Muscle of back (tissue), 13 donors: ENCODE measurements at places on chromosomes 1 and 21.

- no peak for DNase-seq
Measured at GRCh38 chr21:41827951-41828883, 50.9 kb downstream of the PRDM15 start.

DNA sequence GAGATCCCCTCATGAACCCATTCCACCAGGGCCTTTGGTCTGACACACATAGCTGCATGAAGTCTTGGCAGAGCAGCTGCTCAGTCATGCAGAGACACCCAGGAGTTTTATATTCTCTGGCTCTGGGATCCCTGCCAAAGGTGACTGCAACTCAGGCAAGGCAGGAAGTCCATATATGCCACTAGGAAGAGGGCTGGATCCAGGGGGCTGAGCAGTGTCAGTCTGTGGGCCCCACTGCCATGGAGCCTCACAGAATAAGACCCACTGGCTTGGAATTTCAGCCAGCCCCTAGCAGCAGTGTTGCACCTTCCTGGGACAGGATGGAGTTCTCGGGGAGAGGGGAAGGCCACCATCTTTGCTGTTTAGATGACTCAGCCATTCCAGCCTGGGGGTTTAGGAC, 199.7 kb downstream of the TBX15 start:
- peak; percentile 64 for DNase-seq

DNA sequence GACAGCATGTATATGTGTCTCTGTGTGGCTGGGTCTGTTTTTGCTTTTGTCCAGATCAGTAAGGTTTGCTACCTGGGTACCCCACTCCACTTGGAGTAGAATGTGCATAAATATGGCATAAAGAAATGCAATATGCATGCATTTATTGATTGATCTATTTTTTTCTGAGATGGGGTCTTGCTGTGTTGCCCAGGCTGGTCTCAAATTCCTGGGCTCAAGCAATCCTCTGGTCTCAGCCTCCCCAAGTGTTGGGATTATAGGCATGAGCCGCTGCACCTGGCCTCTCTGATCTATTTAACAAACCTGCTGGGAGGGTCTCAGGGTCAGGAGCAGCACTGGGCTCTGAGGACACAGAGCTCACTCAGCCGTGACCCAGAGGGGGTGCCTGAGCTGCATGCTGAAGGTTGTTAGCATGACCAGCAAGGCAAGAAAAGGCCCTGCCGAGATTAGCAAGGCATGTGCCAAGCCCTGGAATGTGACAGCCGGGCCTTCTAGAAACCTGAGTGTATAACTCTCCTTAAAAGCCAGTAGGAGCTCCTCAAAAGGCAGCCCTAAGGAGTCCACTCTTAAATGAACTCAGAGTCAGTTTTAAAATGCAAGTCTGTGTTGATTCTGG, 22.5 kb downstream of the PCSK9 start:
- DNase-seq = no peak

- no peak for DNase-seq
Measured at GRCh38 chr21:44718571-44718970, 7.2 kb upstream of the TSPEAR start.

DNA sequence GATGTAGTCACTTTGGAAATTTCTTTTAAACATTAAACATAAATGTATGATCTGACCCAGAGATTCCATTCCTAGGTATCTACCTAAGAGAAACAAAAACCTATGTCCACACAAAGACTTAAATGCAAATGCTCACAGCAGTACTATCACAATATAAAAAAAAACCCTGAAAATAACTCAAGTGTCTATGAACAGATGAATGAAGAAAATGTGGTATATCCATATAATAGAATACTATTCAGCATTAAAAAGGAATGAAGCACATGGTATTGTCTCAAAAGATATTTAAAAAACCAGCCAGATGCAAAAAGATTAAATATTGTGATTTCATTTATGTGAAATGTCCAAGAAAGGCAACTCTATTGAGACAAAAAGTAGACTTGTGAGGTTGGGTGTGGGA, 48.3 kb downstream of the ADSS2 start:
- DNase-seq = no peak

- DNase-seq = no peak
Measured at GRCh38 chr1:57447551-57447950, 23.7 kb upstream of the DAB1 start.

GRCh38 chr1:25106352-25106751, 126.0 kb downstream of the SYF2 start:
- DNase-seq = no peak

GRCh38 chr21:29390778-29391177, 92.1 kb downstream of the BACH1 start:
- DNase-seq = no peak

DNA sequence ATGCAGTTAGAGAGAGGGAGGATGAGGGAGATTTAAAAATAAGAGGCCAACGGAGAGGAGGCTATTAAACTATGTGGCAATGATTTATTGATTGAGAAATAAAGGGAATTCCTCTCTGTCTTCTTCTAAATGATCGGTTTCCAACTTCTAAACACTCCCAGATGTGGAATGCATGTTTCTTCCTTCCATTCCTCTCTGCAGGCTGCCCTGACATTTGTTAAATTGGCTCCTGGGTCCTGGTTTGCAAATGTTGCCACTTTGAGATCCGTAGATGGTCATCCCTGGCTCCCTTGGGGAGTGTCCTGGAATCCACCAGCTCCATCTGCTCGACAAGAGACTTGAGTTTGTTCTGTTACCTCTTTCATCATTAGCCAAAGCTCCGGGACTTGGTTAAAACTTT, 10.3 kb upstream of the C1orf198 start:
- peak; percentile 92 for DNase-seq

DNA sequence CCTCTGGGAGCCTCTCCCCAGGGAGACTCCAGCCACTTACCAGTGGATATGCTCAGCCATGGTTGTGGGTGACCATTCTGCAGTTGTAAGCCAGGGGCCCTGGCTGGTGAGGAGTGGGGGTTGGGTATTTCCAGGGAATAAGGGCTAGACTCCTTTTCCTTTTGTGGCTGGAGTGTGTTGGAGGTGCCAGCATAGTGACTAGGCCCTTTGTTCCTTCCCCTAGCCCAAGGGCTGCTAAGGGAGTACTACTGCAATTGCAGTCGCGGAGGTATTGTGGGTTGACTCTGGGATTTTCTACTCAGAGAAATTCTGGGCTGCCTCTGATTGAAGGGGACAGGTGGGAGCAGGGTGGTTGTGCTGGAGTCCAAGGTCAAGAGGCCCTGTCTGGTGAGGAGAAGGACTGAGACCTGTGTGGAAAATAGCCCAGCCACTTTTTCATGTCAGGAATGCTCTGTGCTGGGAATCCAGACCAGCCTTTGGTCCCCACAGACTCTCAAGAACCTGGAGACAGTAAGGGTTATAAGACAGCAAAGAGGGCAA, 43.1 kb downstream of the MROH9 start:
- peak; percentile 13 for DNase-seq

DNA sequence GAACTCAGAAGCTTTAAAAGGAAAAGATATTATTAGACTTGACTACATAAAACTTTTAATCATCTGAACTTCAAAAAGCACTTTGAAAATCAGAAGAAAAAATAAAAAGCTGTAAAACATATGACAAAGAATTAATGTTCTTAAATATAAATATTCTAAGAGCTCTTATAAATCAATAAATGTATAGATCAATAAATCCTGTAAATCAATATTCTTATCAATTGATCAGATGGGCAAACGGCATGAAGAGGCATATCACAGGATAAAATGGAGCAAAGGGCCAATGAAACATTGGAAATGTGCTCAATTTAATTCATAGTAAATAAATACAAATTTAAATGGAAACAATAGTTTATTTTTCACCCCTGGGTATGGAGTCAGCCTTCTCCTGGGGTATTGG, 66.1 kb upstream of the SMYD2 start:
- no peak for DNase-seq

DNA sequence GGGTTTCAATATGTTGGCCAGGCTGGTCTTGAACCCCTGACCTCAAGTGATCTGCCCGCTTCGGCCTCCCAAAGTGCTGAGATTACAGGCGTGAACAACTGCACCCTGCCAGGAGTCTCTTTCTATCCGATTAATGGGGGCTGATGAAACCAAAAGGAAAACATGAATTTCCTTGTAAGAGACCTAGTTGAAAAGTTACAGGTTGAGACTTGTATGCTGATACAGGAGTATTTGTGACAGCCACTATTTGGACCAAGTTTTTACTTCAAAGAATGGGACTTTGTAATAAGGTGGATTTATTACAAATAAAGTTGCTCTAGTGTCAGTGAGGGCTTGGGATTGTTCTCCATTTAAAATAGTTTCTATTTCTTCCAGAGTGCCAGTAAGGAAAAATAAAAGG, 43.6 kb upstream of the TMEM61 start:
- DNase-seq = no peak

GRCh38 chr1:200837931-200838571, 34.7 kb upstream of the GPR25 start:
- DNase-seq = no peak

GRCh38 chr1:69737527-69738185, 169.9 kb downstream of the LRRC7 start:
- DNase-seq = peak; percentile 69

- DNase-seq = peak; percentile 61
Measured at GRCh38 chr1:983798-984475, 2.0 kb upstream of the PERM1 start.

DNA sequence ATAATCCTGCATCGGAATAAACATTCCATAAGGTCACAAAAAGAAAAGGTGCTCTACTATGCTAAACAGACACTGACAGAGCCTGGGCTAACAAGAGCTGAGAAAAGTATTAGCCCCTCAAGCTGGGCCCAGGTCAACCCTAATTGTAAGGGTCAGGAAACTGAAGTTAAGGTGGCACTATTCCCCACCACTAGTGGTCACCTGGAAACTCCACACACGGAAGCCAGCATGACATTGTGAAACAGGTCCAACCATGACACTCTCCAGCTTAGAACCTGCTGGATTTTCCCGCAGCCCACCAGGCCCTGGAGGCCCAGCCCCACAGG, 1.2 kb downstream of the PTTG1IP start:
- no peak for DNase-seq

DNA sequence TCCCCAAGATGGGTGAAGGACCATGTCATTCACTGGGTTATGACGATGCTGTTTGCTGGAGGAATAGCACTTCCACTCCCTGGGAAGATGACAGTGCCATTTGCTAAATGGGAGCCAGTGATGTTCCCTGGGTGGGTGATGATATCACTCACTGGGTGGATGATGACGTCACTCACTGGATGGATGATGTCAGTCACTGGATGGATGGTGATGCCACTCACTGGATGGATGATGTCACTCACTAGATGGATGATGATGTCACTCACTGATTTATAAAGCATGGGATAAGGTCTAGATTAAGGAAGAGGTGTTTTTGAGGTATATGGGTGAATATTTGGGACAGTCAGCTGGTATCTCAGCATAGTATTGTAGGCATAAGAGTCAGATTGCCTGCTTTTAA, 457.2 kb downstream of the AJAP1 start:
- DNase-seq = no peak

- DNase-seq = no peak
Measured at GRCh38 chr1:110631836-110632620, 25.9 kb upstream of the KCNA2 start.

DNA sequence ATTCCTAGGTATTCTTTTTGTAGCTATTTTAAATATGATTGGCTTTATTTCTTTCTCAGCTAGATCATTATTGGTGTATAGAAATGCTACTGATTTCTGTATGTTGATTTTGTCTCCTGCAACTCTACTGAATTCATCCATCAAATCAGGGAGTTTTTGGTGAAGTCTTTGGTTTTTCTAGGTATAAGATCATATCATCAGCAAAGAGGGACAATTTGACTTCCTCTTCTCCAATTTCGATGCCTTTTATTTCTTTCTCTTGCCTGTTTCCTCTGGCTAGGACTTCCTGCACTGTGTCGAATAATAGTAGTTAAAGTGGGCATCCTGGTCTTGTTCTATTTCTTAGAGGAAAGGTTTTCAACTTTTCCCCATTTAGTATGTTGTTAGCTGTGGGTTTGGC, 27.5 kb upstream of the PRKACB start:
- no peak for DNase-seq

GRCh38 chr21:44059710-44060109, 47.5 kb upstream of the PWP2 start:
- no peak for DNase-seq

- DNase-seq = no peak
Measured at GRCh38 chr1:148385371-148386030, 97.6 kb downstream of the PPIAL4G start.

- DNase-seq = no peak
Measured at GRCh38 chr1:230542681-230543080, 99.6 kb upstream of the COG2 start.

- DNase-seq = no peak
Measured at GRCh38 chr1:151729966-151730291, 8.6 kb downstream of the RIIAD1 start.
